ENCODE measurements at places on chromosomes 2 and 18.

DNA sequence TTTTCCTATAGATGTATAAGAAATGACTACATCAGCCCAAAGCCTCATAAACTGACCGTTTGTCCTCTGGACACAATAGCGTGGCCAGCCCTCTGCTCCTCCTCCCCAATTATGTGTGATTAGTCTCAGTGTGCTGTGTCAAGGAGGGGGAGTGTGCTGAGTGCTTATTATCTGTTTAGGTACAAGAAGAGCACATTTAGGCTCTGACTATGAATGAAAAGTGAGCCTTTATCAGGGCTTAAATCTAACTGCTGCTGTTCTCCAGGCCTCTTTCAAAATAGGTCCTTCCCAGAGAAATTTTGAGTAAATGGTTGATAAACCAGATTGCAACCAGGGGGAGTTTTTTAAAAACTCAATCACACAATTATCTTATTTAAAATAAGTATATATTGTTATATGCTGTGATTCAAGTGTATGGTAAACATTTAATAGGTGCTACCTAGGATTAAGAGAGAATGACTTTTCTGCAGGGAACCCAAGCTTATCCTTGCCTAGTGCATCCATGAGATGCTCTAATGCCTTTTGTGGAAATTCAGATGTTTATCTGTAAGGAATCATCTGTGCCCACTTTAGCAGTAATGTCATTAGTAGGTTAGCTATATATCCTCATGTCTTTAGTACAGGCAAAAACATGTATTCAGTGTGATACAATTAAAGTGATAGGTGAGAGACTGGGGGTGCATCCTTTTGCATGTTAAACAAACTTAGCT lies 168.7 kb upstream of the SIX3 start:
- DNase-seq: no peak

- no peak for DNase-seq
Measured at GRCh38 chr18:11368020-11368419, 218.7 kb upstream of the PIEZO2 start.

DNA sequence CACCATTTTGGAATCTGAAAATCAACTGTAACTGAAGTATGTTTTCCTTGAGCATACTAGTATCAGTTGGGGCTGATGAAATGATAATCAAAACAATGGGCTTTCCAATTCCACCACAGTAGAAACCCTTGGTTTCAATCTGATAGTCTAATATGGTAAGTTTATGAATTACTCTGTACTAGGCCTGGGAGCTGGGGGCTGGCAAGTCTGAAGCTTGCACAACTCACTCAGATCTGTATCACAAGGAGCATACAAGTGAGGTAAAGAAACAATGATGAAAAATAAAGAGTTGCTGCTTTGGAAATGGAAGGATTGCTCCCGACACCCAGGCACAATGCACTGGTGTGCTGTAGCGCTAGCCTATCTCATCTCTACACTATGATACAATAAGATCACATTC lies 19.4 kb downstream of the ZEB2 start:
- no peak for DNase-seq

- no peak for DNase-seq
Measured at GRCh38 chr18:74896390-74896991, 298.8 kb downstream of the ZNF407 start.

- DNase-seq: no peak
Measured at GRCh38 chr18:43620936-43621335, 343.6 kb upstream of the SYT4 start.

- peak; percentile 28 for DNase-seq
Measured at GRCh38 chr2:174682578-174683391, 81.5 kb downstream of the CHRNA1 start.
